Stimulated activated CD8-positive, alpha-beta memory T cell treated with anti-CD3 and anti-CD28 coated beads, Interleukin-4, amount 100 ng/mL, for 4 hours (primary cell): ENCODE measurements at places on chromosomes 12 and 14.

- DNase-seq = no peak
Observed at GRCh38 chr12:89523843-89524540, 604 bp downstream of the GALNT4 start.

DNA sequence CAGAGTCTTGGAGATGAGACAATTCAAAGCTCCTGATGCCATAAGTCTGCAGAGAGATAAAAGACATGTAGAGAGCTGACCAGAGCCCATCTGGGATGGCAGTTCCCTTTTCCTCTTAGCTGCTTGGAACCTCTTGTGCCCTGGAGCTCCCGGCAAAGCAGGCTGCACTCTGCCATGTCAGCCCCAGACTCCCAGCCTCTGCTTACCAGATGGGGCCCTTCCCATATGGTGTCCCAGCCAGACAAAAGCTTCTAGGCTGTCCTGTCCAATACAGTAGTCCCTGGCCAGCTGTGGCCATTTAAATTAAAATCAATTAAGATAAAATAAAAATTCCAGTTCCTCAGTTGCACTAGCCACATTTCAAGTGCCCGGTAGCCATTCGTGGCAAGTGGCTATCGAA lies 303.9 kb downstream of the TTC6 start:
- DNase-seq = no peak

GRCh38 chr12:2895511-2895910 lies 4.8 kb downstream of the TULP3 start:
- no peak for DNase-seq

DNA sequence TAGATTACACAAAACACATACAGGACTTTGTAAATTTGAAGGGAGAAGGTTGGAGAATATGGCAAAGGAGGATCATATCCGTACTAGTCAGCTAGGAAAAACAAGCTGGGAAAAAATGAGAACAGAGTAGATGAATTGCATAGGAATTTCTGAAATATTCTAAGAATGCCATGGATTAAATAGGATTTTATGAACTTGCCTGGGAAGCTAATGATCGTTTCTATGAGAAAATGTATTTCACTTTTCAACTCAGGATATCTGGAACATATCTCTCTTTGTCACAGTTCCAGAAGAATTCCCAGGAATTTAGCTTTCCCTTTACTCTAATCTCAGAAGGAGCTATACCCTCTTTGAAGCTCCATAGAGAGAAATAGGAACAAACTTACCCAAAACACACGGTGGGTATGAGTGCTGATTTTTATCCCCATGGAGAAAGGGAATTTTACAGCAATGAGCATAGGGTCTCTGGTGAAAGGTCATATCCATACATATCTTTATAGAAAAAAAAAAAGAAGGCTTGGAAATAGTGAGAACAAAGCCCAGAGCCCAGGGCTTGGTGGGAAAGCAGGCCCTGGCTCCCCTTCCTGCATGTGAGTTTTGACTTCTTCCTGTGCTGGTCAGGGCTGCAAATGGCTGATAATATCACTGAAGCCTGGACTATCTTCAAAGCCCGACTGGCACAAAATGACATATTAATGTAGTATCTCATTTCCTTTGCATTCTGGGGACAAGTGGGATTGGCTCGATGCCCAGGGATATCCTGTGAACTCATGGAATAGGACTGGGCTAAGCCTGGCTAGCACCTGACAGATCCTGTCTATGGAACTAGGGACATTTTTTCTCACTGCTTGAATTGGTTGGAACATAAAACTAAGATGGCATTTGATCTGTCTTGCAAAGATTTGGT lies 136.3 kb downstream of the AEBP2 start:
- DNase-seq = no peak

GRCh38 chr12:77256956-77257355 lies 191.6 kb upstream of the E2F7 start:
- DNase-seq = no peak

- DNase-seq = no peak
Observed at GRCh38 chr12:126358806-126359205, 1293.6 kb downstream of the AACS start.

DNA sequence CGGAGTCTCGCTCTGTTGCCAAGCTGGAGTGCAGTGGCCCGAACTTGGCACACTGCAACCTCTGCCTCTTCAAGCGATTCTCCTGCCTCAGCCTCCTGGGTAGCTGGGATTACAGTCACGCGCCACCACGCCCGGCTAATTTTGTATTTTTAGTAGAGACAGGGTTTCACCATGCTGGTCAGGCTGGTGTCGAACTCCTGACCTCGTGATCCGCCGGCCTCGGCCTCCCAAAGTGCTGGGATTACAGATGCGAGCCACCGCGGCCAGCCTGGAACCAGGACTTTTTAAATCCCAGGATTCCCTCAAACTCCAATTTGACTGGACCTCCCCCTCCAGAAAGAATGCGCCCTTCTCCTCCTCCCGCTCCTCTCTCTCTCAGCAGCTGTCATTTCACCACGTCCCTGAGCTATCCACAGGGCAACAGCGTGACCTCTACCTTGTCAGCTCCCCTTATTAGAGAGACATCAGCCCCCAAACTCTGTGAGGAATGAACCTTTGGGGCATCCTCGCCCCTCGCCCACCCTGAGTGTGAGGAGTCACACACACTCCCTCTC lies 2.0 kb downstream of the ESYT1 start:
- no peak for DNase-seq

DNA sequence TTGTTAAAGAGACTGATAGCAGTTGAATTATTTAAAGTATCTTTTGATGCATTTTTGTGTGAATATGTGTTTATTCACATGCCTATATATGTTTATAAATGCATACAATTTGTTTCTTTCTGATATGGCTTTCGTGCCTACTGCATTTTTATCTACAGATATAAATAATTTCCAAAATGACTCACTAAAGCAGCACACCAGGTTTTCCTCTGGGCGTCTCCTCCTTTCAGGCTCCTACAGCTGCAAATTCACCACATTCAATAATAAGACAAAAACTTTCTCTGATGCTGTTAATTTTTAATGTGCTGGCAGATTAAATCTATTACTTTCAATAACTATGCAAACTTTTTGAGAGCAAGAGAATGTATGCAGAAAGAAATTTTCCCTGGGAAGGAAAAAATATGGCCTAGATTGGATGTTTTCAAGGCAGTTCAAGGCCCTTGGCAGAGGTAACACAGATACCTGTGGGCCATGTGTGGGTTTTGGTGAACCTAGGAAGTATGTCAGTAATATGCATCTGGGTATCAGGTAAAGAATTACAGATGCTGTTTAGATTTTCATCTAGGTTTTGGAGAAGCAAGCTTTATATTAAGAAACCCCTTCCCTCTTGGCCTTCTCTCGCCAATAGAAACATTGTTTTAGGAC lies 381.8 kb downstream of the EGLN3 start:
- no peak for DNase-seq

DNA sequence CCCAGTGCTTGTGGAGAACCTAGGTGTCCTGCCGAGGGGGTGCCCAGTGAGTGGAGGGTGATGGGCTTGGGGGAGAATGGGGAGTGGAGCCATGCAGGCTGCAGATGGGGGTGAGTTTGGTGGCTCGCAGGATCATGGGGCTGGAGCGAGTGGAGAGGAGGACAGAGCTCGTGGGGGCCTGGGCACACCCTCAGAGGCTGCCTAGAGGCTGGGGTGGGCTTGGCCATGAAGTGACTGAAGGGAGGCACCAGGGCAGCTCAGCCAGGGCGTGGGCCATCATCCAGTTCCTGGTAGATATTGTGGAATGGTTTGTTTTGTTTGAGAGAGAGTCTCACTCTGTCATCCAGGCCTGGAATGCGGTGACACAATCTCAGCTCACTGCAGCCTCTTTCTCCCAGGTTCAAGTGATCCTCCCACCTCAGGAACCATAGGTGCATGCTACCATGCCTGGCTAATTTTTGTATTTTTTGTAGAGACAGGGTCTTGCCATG lies 43.4 kb upstream of the AMN start:
- no peak for DNase-seq

- no peak for DNase-seq
Observed at GRCh38 chr12:5856692-5857091, 88.4 kb downstream of the ANO2 start.

GRCh38 chr14:102903248-102903888 lies 19.1 kb upstream of the AMN start:
- DNase-seq = no peak

DNA sequence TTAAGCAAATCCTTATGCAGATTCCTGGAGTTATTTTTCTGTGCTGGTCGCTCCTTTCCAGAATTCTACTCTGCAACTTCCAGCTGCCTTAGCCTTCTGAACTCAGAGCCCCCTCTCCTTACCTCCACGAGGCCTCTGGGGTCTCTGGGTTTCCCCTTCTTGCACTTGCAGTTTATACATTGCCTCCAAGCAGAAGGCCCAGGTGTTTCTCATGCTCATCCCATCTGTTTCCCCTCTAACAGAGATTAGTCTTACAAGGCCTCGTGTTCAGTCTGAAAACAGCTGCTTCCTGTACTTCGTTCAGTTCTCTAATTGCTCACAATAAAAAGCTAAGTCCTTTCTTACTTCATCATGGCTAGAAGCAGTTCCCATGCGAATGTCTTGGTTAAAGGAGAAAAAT lies 134.4 kb upstream of the FGD4 start:
- DNase-seq = no peak

- no peak for DNase-seq
Observed at GRCh38 chr12:78239544-78239943, 408.9 kb downstream of the NAV3 start.

GRCh38 chr12:41950455-41950854 lies 194.2 kb downstream of the GXYLT1 start:
- DNase-seq = no peak

DNA sequence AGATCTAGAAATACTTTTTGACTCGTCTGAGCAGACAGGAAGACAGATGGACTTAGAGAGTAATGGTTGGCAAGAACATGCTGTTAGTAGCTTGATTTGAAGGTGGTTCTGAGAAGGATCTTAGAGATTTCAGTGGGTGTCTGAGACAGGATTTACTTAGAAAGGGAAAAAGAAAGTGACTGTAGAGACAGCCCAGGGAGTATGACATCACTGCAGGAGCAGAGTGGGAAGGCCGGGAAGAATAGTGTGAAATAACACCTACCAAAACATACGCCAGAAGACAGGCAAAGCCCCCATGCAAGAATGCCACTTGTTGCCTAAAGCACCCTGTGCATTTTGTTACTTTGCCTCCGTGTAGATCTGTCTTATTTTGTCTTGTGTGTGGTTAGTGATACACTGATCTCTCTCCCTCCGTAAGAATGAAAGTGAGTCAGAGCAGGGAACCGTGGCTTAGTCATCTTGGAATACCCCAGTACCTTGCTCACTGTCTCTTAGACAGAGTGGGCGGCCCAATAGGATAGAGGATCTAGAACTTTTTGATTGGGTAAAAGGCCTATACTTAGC lies 161.3 kb upstream of the IFNG-AS1 start:
- peak; percentile 7 for DNase-seq

DNA sequence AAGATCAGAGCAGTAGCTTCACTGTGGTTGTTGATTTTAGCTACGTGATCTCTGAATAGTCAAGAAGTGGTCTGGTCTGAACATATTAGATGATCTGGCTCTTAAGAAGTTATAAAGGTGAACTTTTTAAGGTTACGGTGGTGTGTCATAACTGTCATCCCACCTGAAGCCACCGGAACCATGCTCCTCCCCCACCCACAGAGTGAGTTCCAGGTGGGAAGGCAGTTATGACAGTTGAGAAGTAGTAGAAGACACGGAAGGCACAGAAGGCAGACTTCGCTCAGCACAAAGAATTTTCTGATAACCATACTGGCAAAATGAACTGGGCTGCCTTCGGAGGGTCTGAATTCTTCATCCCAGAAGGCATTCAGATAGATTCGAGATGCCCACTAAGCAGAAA lies 90.0 kb upstream of the RIC8B start:
- DNase-seq = no peak

- no peak for DNase-seq
Observed at GRCh38 chr12:130185455-130186391, 23.5 kb downstream of the FZD10 start.

DNA sequence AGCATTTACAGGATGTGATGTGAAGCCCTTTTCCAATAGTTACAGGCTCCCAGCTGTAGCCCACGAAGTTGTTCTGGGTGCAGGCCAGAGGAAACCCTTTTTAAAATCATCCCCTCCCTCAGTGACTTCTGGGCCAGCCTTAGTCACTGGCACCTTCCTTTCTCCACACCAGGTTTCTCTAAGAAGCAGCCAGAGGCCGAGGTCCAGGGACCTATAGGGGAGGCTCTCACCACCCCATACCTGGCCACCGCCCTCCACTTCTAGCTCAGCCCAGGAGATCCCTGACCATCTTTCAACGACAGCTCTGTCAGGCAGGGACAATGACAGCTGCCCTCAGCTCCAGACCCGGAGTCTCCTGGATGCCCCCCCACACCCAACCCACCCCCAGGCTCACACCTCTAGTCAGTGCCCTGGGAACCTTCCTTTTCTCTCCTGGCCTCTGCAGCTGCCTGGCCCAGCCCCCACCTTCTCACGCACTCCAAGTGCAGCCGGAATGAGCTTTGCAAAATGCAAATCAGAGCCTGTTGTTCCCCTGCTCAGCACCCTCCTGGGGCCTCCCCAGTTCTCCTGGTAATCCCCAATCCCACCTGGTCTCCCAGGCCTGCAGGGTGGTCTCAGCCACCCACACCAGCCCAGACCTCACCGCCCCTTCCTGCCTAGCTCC lies 46.7 kb downstream of the TESC start:
- DNase-seq = no peak

- DNase-seq = no peak
Observed at GRCh38 chr12:55728186-55728938, 447 bp downstream of the CD63 start.
